AG08395 (cell line): ENCODE measurements at places on chromosomes 13 and 19.

DNA sequence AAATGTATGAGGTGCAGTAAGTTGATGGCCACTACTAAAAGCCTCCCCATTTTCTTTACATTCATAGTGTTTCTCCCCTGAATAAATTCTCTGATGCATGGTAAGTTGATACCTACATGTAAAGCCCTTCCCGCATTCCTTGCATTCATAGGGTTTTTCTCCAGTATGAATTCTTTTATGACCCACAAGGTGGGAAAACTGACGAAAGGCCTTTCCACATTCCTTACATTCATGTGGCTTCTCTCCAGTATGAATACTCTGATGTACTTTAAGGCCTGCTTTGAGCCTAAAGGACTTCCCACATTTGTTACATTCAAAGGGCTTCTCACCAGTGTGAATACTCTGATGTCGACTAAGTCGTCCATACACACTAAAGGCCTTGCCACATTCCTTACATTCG lies 20.5 kb downstream of the ZNF607 start:
- DNase-seq = no peak

- no peak for DNase-seq
Measured at GRCh38 chr13:109213714-109214113, 572.7 kb downstream of the IRS2 start.

- no peak for DNase-seq
Measured at GRCh38 chr13:71828117-71828516, 38.9 kb downstream of the DACH1 start.

GRCh38 chr19:34319785-34320184 lies 45.2 kb upstream of the GPI start:
- DNase-seq = no peak

GRCh38 chr13:111325941-111326620 lies 5.6 kb downstream of the TEX29 start:
- no peak for DNase-seq

GRCh38 chr13:20425819-20426219 lies 99.8 kb downstream of the CRYL1 start:
- DNase-seq = no peak

GRCh38 chr13:98913741-98914140 lies 64.1 kb downstream of the DOCK9 start:
- no peak for DNase-seq

- no peak for DNase-seq
Measured at GRCh38 chr13:24443366-24443765, 69.2 kb downstream of the PARP4 start.

GRCh38 chr13:19810151-19810550 lies 27.4 kb upstream of the PSPC1 start:
- no peak for DNase-seq

DNA sequence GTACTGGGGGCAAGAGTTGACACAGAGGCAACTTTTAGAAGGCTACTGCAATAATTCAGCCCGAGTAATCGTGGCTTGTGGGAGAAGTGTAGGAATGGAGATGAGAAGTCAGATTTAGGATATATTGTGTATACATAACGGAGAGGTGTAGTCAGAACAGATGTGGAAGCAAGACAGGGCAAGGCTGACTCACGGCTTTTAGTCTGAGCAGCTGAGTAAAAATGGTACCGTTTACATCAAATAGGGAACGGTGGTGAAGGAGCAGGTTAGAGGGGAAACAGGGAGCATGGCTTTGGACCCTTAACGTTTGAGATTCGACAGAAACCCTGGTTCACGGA lies 796 bp upstream of the LSM14A start:
- peak; percentile 67 for DNase-seq

GRCh38 chr13:112900691-112901091 lies 68.3 kb upstream of the MCF2L start:
- no peak for DNase-seq

- DNase-seq = no peak
Measured at GRCh38 chr19:48203222-48203793, 32.8 kb downstream of the ZSWIM9 start.

DNA sequence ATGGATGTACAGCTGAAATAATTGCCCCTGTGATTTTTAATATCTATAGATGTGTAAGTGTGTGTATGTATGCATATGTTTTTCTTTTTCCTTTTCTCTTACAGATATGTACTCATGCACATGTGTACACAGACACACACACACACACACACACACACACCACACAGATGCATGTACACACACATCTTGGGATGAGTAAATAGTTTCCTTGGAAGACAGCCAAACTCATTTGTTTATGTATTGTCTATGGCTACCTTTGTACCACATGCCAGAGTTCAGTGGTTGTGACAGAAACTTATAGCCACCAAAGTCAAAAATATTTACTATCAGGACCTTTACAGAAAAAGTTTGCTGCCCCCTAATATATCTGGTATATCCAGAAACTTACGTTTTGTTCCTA lies 192.6 kb downstream of the MAB21L1 start:
- DNase-seq = no peak

- DNase-seq = peak; percentile 86
Measured at GRCh38 chr19:7681340-7682174, 924 bp downstream of the TRAPPC5 start.

- peak; percentile 12 for DNase-seq
Measured at GRCh38 chr13:35468195-35468594, 8.3 kb downstream of the MAB21L1 start.

GRCh38 chr13:71593566-71593965 lies 273.4 kb downstream of the DACH1 start:
- DNase-seq = no peak

DNA sequence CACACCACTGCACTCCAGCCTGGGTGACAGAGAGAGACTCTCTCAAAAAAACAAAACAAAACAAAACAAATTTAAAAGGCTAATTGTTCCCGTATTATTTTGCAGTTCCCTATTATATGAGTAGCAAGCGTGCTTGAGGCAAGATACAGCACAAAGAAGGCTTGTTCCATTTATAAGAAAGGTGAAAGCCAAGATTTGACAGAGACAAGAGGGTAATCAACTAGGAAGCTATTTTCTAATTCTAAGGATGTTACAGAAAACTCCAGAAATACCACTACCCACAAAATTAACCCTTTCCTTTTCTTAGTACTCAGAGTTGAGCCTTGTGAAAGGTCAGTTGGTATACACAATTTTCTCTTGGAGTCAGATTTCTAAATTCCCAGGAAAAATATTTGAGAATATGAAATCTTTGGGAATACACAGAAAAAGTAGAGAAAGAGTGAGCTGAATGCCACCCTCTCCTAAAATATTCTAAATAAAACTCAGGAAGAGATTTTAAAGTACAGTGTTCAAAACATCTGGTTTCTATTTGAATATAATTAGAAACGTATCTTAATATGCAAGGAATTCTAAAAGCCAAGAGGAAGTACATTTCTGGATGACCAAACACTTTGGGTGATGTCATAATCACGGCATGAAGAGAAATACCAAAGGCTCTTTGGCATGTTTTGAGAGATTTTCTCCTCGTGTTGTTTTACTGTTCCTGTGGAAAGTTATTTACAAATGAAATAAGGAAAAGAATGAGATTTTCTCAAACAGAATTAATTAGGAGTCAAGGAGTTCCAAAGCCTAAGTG lies 63.0 kb upstream of the FLT1 start:
- peak; percentile 83 for DNase-seq

- peak; percentile 40 for DNase-seq
Measured at GRCh38 chr13:110274687-110275086, 32.3 kb downstream of the COL4A1 start.

DNA sequence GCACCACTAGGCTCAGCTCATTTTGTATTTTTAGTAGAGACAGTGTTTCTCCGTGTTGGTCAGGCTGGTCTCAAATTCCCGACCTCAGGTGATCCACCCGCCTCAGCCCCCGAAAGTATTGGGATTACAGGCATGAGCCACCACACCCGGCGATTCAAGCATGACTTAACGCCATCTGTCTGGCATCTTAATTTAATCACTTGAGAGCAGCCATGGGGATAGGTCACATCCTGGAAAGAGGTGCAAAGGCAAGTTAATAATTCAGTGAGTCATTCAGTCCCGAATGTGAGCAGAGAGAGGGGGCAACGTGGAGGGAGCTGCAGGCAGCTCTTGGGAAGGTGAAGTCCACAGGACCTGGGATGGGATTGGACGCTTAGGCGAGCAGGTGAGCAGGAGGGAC lies 31.7 kb upstream of the USP29 start:
- no peak for DNase-seq

GRCh38 chr13:26679411-26680122 lies 81.0 kb downstream of the GPR12 start:
- DNase-seq = peak; percentile 54

DNA sequence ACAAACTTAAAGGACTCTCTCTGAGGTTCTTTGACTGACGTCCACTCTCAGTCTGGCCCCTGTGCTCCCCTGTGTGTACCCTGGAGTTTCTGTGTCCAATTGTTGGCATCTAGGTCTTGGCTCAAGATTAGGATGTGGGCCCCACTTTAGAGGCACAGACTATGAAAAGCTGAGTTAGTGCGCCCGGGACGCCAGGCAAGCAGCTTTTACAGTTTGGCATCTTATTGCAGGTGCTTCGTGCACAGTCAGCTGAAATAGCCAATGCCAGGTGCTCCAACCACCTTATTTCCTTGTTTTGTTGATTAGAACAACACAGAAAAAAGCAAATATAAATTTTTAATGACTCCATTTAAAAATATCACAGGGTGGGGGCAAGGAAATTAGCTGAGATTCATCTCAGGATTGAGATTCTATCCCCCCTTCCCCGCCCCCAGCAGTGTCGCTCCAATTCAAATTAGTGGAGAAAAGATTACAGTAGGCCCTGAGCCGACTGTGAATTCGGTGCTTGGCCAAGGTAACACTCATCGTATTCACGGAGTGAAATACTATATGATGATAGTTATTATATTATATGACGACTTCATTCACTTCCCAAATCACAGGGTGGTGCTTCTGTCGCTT lies 4.3 kb downstream of the SOX1 start:
- no peak for DNase-seq

- peak; percentile 44 for DNase-seq
Measured at GRCh38 chr19:34391813-34392212, 12.4 kb upstream of the PDCD2L start.

DNA sequence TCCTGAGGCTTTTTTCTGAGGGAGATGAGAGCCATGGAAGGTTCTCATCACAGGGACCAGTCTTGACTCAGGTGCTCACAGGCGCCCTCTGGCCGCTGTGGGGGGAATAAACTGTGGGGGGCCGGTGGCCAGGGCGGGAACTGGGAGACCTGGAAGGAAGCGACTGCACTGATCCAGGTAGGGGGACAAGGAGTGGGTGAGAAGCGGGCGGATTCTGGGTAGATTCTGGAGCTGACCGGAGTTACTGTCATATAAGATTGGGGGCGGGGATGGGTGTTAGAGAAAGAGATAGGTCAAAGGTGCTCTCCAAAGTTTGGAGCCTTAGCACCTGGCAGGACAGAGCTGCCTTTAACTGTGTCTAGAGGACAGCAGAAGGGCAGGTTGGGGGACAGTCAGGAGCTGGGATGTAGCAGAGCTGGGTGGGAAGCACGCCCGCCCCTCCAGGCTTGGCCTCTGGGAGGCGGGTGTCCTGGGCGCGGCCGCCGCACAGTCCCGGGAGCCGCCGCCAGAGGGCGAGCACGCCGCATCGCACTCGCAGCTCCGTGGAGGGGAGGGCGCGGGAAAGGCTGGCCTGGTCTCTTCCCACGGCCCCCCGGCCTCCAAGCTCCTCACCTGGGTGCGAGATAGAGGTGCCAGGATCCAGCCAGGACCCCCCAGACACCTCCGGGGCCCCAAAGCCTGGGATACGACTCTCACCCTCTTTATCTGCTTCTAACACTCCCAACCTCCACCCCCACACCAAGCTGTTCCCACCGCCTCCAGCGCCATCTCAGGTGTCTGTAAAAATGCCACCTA lies 4.2 kb upstream of the DAND5 start:
- peak; percentile 83 for DNase-seq
